ENCODE measurements at places on chromosomes 4 and X. TPM values are rescaled to one million over a fixed set of nuclear protein-coding genes. Genes with fewer than 3 reads are reported as not detected.

DNA sequence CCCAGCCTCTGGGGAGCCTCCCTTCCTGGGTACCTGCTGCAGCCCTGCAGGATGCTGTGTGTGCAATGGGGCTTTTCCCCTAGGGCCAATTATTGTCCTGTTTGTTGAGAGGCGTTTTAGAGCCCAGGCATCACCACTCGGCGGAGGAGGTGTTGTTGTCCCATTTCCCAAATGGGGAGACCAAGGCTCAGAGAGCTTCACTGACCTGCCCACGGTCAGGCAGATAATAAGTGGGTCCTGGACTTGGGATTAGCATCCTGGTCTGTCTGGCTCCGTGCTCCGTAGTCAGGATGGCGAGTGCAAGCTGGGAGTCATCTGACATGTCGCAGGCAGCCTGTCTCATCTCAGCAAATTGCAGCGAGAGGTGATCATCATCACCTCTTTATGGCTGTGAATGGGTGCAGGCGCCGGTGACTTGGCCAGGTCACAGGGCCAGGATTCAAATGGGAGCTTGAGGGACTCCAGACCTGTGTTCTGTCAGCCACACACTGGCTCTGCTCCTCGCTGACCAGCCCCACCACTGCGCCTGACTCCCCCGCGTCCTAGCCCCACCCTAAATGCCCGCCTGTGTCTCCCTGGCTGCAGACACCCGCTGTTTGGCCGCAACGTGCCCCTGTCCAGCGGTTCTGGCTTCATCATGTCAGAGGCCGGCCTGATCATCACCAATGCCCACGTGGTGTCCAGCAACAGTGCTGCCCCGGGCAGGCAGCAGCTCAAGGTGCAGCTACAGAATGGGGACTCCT is 16.6 kb downstream of the HTRA3 start:
- no peaks in the 10 kb centered on the region for H3K27me3 ChIP-seq
- no peaks in the 10 kb centered on the region for H3K36me3 ChIP-seq
- DNase-seq = no peak
- H3K4me1 ChIP-seq = no peaks in the 10 kb centered on the region
- no peak overlapping the region for H3K27ac ChIP-seq
- H3K4me3 ChIP-seq = no peak overlapping the region

- no peak for DNase-seq
- H3K27me3 ChIP-seq = no peaks in the 10 kb centered on the region
- no peaks in the 10 kb centered on the region for H3K4me1 ChIP-seq
- no peaks in the 10 kb centered on the region for H3K36me3 ChIP-seq
- H3K4me3 ChIP-seq = no peak overlapping the region
These were observed 134.2 kb downstream of the SPOCK3 start for GRCh38 chr4:167100120-167100519.

ATP2B3 gene
- not detected for total RNA-seq

- H3K27ac ChIP-seq = peak overlapping the region; percentile 15
- no peak for DNase-seq
- H3K27me3 ChIP-seq = no peaks in the 10 kb centered on the region
- H3K4me1 ChIP-seq = peaks cover 15% of the 10 kb centered on the region
- H3K36me3 ChIP-seq = no peaks in the 10 kb centered on the region
These were observed 138.9 kb upstream of the MID1 start for GRCh38 chrX:10759141-10759799.

GRCh38 chrX:16756724-16757123 is 29.5 kb upstream of the TXLNG start:
- H3K4me3 ChIP-seq = no peak overlapping the region
- H3K27me3 ChIP-seq = no peaks in the 10 kb centered on the region
- no peak for DNase-seq
- H3K4me1 ChIP-seq = no peaks in the 10 kb centered on the region

TACR3 gene
- not detected for total RNA-seq

SPATA18 gene
- total RNA-seq = 0.30 TPM

DNA sequence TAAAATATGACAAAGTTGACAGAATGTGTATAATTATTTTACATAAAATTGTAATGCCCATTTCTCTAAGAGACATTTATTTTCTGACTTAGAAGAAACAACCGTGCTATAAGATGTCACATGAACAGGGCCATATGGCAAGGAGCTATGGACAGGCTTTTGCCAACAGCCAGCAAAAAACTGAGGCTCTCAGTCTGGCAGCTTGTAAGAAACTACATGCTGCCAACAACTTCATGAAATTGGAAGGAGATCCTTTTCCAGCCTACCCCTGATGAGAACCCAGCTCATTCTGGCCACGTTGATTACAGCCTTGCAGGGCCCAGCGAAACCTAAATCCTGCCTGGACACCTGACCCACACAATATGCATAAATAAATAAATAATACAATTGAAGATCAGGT is 250.3 kb upstream of the ARSJ start:
- no peaks in the 10 kb centered on the region for H3K4me1 ChIP-seq
- H3K4me3 ChIP-seq = no peak overlapping the region
- no peak for DNase-seq
- H3K27me3 ChIP-seq = no peaks in the 10 kb centered on the region

- H3K36me3 ChIP-seq = no peaks in the 10 kb centered on the region
- DNase-seq = no peak
- H3K4me1 ChIP-seq = no peaks in the 10 kb centered on the region
- H3K4me3 ChIP-seq = no peak overlapping the region
- no peaks in the 10 kb centered on the region for H3K27me3 ChIP-seq
These were observed 263.2 kb upstream of the EDNRA start for GRCh38 chr4:147217655-147218054.

DNA sequence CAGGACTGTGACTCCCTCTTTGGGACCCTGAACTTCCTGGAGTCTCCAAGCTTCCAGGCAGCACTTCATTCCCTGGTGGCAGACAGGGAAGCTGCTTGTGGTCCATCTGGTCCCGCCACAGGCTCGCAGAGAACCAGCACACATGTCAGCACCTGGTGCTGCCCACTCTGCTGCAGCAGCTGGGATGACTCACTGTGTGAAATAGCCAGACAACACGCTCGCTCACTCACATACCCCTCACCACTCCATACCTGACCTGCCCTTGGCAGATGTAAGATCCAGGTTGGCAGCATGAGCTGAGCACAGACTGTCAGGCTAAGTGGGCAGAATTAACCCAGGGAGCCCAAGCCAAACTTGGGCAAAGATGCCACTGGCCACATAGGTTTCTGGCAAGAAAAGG is 613.5 kb downstream of the PCDH18 start:
- no peaks in the 10 kb centered on the region for H3K4me1 ChIP-seq
- no peak overlapping the region for H3K27ac ChIP-seq
- no peak for DNase-seq
- no peaks in the 10 kb centered on the region for H3K27me3 ChIP-seq

DNA sequence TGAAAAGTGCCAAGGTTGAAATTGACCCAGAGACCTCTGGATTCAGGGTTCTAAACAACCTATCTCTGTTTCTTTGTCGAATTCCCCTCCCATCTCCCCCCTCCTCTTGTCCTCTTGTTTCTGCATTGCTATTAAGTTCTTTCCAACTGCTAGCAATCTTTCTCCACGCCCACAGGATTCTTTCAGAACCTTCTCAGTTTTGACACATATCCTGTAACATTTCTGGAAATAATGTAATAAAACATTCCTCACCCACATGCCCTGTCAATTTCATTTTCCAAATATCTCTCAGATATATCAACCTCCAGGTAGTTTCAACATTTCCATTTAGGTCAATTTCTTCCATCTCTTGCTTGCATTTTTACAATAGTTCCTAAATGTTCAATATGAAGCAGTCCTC is 1105.9 kb downstream of the ARAP2 start:
- no peak overlapping the region for H3K4me3 ChIP-seq
- no peaks in the 10 kb centered on the region for H3K4me1 ChIP-seq
- H3K27me3 ChIP-seq = no peaks in the 10 kb centered on the region
- H3K27ac ChIP-seq = no peak overlapping the region

DNA sequence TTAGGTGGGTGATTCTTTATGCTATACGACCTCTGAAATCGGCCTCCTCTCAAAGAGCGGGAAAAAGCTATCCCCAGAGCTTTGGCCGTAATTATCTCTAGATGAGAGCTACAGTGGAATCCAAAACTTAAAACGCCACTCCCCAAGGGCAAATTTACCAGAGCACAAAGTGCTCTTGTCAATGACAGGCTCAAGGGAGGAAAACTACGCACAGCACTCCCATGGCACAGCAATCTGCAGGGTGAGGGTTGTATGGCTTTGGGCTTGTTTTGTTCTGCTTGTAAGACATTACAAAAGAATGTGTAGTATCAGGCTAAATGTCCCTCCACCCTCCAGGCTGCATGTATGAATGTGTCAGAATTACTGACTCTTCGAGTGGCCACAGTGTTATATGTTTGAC is 44.0 kb downstream of the ARHGEF6 start:
- DNase-seq = no peak
- peaks cover under 1% of the 10 kb centered on the region for H3K36me3 ChIP-seq
- no peaks in the 10 kb centered on the region for H3K4me1 ChIP-seq
- no peaks in the 10 kb centered on the region for H3K27me3 ChIP-seq

- DNase-seq = no peak
- H3K4me1 ChIP-seq = peaks cover 6% of the 10 kb centered on the region
- H3K36me3 ChIP-seq = no peaks in the 10 kb centered on the region
- H3K27ac ChIP-seq = peak overlapping the region; percentile 54
These were observed 429.1 kb downstream of the SPRY1 start for GRCh38 chr4:123825596-123826291.

PLP1 gene
- 482 TPM for total RNA-seq

- no peak overlapping the region for H3K4me3 ChIP-seq
- no peak overlapping the region for H3K27ac ChIP-seq
- no peak for DNase-seq
- no peaks in the 10 kb centered on the region for H3K27me3 ChIP-seq
- no peaks in the 10 kb centered on the region for H3K4me1 ChIP-seq
- H3K36me3 ChIP-seq = no peaks in the 10 kb centered on the region
These were observed 694.2 kb upstream of the TENM3 start for GRCh38 chr4:181548873-181549575.

- no peaks in the 10 kb centered on the region for H3K27me3 ChIP-seq
- no peak for DNase-seq
- H3K4me3 ChIP-seq = no peak overlapping the region
- no peak overlapping the region for H3K27ac ChIP-seq
- H3K4me1 ChIP-seq = no peaks in the 10 kb centered on the region
These were observed 695.6 kb upstream of the PCDH7 start for GRCh38 chr4:30024526-30024925.

DNA sequence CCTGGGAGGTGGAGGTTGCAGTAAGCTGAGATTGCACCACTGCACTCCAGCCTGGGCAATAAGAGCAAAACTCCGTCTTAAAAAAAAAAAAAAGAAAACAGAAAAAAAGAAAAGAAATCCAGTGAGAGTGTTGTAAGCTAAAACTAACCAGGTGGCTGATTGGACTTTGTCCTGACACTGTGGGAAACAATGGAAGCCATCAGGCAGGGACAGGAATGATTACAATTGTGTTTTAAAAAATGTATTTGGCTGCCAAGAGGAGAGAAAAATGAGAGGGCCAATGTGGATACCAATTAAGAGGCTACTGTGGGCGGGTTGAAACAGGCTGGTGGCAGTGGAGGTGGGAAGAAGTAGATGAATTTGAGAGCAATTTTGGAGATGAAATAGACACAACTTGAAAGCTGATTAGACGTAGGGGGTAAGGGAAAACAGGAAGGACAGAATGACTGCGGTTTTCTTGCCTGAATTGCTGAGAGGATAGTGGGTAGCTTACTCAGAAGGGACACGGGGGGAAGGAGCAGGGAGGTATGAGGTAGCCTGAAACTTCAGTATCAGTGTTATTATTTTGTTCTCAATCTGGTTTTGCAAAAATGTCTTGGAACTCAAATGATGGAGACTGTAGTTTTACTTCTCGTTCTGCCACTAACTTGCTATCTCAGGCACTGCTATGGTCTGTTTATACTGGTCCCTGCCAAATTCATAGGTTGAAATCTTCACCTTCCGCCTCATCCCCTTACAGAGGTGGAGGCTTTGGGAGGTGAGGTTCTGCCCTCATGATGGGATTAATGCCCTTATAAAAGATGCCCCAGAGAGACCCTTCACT is 45.6 kb upstream of the CHRNA9 start:
- H3K27me3 ChIP-seq = no peaks in the 10 kb centered on the region
- H3K36me3 ChIP-seq = no peaks in the 10 kb centered on the region
- H3K4me3 ChIP-seq = no peak overlapping the region
- H3K4me1 ChIP-seq = no peaks in the 10 kb centered on the region

TMEM156 gene
- not detected for total RNA-seq

DNA sequence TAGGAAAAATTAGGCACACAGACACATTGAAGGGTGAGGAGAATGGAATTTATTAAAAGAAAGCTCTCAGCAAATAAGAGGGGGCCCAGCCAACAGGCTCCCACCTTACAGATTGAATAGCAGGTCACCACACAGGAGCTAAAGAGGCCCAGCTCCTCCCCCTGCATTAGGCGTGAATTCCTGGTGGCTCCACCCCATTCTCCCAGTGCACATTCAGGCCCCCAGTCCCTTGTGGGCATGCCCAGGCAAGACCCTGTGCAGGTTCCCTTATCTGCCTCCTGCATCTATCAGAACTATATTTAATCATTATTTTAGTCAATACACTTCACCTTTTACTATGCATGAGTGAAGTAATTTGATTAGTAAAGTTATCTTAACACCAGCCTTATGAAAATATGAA is 856.3 kb upstream of the NDST4 start:
- no peaks in the 10 kb centered on the region for H3K27me3 ChIP-seq
- no peak overlapping the region for H3K4me3 ChIP-seq
- no peaks in the 10 kb centered on the region for H3K4me1 ChIP-seq
- no peak overlapping the region for H3K27ac ChIP-seq
- H3K36me3 ChIP-seq = no peaks in the 10 kb centered on the region

GPR173 gene
- total RNA-seq = 7.9 TPM

GRCh38 chr4:177185579-177185978 is 124.1 kb upstream of the NEIL3 start:
- H3K4me1 ChIP-seq = no peaks in the 10 kb centered on the region
- no peak overlapping the region for H3K27ac ChIP-seq
- no peak for DNase-seq
- H3K36me3 ChIP-seq = no peaks in the 10 kb centered on the region

GRCh38 chr4:25402521-25402920 is 25.5 kb downstream of the ANAPC4 start:
- no peaks in the 10 kb centered on the region for H3K4me1 ChIP-seq
- H3K4me3 ChIP-seq = no peak overlapping the region
- H3K27ac ChIP-seq = no peak overlapping the region
- no peak for DNase-seq

SLC10A4 gene
- not detected for total RNA-seq

- H3K4me3 ChIP-seq = no peak overlapping the region
- H3K36me3 ChIP-seq = no peaks in the 10 kb centered on the region
- H3K27ac ChIP-seq = no peak overlapping the region
- no peaks in the 10 kb centered on the region for H3K4me1 ChIP-seq
- no peak for DNase-seq
- H3K27me3 ChIP-seq = no peaks in the 10 kb centered on the region
These were observed 34.8 kb upstream of the SULT1E1 start for GRCh38 chr4:69894721-69895120.

DNA sequence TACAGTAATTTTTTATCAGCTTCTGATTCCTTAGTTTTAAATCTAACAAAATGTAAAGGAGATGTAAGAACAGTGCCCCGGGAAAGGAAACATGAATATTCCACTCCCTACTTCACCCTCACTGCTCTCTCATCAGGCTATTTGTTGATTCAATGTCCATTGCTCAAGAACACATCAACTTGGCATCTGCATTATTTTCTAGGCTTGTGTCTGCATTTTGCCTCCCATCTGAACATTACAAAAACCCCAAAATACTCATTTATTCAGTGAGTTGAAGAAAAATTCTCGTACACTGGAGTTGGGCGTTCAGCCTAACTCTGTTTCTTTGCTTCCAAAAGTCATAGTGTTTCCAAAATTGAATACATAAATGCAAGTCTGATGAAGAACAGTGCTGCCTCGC is 25.6 kb downstream of the ARHGAP6 start:
- H3K27me3 ChIP-seq = no peaks in the 10 kb centered on the region
- DNase-seq = no peak
- H3K36me3 ChIP-seq = no peaks in the 10 kb centered on the region
- H3K4me1 ChIP-seq = no peaks in the 10 kb centered on the region

RAB40A gene
- total RNA-seq = 2.5 TPM

Data from tibial nerve (tissue), 4 donors.